Stimulated activated CD8-positive, alpha-beta memory T cell treated with anti-CD3 and anti-CD28 coated beads, Interleukin-15, amount 100 ng/mL, for 48 hours (primary cell): ENCODE measurements at places on chromosomes 12 and 14.

DNA sequence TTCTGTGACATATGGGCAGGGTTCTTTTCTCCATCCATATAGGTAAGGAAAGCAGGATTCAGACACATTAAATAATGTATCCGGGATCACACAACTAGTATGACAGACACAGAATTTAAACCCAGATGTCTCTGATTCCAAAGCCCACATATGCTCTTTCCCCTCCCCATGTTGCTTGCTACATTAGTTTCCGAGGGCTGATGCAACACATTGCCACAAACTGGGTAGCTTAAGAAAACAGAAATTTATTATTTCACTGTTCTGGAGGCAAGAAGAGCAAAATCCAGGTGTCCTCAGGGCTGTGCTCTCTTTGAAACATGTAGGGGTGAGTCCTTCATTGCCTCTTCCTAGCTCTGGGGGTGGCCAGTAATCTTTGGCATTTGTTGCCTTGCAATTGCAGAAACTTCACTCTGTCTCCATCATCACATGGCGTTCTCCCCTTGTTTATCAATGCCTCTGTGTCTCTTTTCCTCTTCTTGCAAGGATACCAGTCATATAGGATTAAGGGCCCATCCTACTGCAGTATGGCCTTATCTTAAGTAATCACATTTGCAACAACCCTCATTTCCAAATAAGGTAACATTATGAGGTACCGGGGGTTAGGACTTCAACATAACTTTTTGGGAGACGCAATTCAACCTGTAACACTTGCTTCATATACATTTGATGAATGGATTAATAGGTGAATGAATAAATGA is 83.0 kb upstream of the CCND2 start:
- no peak for DNase-seq

- DNase-seq = no peak
These were observed 5.8 kb downstream of the TNS2 start for GRCh38 chr12:53055471-53056266.

DNA sequence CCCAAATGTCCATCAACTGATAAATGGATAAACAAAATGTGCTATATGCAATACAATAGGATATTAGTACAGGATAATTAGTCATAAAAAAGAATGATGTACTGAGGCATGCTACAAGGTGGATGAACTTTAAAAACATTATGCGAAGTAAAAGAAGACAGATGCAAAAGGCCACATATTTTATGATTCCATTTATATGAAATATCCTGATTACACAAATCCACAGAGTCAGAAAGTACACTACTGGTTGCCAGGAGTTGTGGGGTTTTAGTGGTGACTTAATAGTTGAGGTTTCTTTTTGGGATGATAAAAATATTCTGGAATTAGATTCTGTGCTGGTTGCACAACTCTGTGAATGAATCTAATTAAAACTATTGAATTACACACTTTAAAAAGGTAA is 12.6 kb downstream of the TRIM9 start:
- DNase-seq = no peak

GRCh38 chr14:37048666-37049071 is 123.7 kb downstream of the SLC25A21 start:
- no peak for DNase-seq

GRCh38 chr12:102891756-102892155 is 25.3 kb downstream of the PAH start:
- no peak for DNase-seq

- DNase-seq = no peak
These were observed 40.7 kb upstream of the RIN3 start for GRCh38 chr14:92472860-92473259.

DNA sequence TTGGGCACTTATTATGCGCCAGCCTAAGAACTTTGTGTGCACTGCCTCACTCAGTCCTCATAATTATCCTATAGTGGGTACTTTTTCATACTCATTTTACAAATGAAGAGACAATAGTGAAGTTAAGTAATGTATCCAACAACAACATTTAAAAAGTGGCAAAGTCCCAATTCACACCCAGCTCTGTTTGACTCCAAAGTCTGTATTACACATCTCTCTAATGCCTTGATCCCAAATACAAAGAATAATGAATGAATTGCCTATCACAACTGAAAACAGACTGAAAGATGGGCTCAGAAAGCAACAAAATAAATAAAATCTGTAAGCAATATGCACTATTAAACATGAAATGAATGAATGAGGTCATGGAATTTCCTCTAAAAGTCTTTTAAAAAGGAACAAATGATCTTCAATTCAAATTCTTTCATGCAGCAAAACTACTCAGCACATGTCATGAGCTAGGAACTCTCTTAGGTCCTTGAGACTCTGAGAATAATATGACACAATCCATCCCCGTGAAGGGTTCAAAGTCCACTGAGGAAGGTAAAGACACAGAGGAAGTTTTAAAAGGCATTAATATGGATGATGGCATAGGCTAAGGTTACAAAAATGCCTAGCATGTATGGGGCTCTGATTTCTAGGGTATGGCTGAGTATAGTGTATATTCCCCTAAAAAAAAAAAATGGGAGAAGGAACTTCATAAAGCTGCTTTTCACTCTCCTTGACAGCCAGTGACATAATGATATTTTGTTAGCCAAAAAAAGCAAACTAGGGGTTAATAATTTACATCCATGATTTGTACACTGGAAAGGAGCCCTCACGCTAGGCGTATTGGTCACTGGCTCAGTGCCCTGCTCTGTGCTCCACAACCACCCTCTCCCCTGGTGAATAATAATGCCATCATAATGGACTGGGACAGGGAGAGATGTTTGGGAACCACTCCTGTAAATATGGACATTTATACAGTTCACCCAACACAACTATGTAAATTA is 103.4 kb downstream of the SLC2A13 start:
- no peak for DNase-seq

- DNase-seq = no peak
These were observed 23.7 kb downstream of the SEL1L start for GRCh38 chr14:81509838-81510452.

DNA sequence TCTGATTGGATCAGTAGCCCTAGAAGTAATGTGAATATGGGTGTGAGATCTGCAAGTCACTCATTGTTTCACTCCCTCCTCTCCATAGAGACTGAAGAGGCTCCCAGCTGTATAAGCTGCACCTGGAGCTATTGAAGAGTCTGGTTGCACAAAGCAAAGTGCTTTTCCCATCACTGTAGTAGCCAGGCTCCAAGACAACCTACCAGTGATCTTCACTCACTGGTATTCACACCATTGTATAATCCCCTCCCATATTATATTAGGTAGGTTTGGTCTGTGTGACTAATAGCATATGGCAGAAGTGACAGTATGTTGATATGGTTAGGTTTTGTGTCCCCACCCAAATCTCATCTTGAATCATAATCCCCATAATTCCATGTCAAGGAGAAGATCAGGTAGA is 64.4 kb downstream of the ZFC3H1 start:
- DNase-seq = no peak

- DNase-seq = no peak
These were observed 340.9 kb downstream of the BCL11B start for GRCh38 chr14:98931126-98931525.

DNA sequence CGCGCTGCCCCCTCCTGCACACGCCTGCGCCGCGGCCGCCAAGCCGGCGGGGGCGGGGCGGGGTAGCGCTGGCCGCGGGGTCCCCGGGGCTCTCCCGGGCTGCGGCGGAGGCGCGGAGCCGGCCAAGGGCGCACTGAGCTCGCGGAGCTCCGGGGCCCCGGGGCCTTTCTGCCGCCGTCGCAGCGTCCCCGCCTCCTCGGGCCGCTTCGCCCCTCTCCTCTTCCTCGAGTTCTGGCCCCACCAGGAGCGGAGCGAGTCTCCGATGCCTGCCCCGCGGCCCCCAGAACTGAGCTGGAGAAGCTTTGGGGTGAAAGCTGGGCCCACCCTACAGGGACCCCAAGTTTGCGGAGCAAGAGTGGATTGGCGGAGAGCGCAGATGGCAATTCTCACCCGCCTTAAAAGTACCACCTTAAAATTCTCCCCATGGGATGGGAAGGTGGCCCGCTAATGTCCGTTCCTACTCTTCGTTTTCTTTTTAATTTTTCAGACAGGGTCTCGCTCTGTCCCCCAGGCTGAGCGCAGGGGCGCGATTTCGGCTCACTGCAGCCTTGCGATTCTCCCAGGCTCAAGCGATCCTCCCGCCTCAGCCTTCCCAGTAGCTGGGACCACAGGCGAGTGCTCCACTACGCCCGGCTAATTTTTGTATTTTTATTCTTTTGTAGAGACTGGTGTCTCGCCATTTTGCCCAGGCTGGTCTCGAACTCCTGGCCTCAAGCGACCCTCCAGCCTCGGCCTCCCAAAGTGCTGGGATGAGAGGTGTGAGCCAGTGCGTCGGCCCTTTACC is 129.6 kb downstream of the NDUFA12 start:
- no peak for DNase-seq

GRCh38 chr12:101539148-101539547 is 55.6 kb upstream of the MYBPC1 start:
- no peak for DNase-seq

DNA sequence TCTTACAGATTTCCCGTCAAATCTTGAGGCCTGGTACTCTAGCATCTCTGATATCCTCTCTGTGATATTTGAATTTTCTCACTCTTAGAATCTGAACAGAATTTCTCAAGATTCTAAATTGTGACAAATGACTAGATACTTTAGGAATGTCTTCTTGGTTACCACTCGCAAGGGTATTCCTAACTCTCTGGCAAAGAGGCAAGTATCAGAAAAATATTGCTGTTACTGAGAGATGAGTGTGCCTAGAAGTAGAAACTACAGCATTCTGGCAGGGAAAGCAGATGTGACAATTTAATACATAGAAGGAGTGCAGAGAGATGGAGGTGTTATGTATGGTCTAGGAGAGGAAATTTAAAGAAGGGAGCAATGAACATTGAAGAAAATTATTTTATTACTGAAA is 467.8 kb downstream of the LRIG3 start:
- DNase-seq = no peak

- DNase-seq = no peak
These were observed 636.5 kb upstream of the TBX3 start for GRCh38 chr12:115320451-115320850.

DNA sequence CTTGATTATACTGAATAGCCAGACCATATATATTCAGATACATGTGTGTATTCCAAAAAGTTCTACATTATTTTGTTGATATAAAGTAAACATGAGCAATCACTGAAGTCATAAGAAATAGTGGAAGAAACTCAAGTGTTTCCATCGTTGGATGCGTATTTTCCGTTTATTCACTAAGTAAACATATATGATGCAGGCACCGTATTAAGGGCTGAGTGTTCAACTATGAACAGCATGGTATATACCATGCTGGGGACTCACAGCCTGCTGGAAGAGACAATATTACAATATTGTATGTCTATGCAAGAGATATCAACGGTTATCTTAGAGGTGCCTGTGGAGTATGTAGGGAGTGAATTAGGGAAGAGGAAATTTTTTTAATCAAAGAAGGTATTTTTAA is 1.2 kb downstream of the PYROXD1 start:
- no peak for DNase-seq

DNA sequence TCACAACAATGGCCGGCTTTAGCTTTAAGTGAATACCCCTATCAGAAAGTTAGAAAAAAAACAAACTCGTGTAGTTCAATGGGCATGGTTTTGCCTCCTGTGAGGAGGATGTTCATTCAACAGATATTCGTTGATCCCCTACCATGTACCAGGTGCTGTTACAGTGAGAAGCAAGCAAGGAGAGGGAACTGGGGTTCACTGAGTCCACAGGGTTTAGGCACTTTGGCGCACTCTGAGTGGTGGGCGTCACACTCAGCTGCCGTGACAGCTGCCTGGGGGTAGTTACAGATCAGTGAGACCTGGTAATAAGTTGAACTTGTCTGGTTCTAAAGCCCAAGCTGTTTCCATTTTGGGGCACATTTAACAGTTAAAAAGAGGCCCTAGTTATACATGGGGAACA is 74.2 kb downstream of the PAPOLA start:
- no peak for DNase-seq

DNA sequence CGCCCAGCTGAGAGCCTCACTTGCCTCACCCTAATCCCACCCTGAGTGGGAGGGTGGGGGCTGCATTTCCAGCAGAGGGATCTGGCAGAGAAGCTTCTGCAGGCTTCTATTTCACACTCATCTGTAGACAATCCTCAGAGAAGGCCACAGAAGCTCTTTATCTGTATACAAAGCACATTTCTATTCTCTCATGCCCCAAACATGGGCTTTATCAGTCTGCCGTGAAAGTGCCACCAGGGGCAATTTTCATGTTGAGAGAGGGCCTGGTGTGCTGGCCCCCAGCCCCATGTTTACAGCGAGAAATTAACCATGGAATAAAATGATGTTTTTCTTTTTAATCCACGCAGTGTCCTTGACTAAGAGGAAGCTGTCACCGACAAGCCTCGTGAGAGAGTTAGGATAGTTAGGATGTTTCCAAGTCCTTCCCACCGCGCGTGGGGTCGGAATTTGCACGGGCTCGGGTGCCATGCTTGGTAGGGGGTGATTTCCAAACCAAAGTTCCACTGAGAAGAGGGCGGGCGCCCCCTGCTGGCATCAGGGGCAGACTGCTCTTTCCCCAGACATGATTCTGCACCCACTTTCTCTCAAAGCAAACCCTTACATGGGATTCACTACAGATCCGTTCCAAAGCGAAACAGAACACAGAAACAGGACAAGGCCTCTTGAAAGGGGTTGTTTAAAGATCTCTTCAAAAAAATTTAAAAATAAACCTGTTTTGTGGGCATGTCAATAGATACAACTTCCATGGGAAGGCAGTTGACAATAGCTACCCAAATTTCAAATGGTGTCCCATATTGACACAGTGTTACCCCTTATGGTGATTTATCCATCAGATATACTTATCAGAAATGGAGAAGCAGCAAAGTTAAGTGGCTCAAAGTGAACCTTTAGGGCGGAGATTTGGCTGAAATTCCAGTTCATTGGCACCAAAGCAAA is 19.4 kb downstream of the BDKRB1 start:
- DNase-seq = peak; percentile 27
